ENCODE measurements at places on chromosomes 3 and 15. TPM values are rescaled to one million over a fixed set of nuclear protein-coding genes. Genes with fewer than 3 reads are reported as not detected.

DNA sequence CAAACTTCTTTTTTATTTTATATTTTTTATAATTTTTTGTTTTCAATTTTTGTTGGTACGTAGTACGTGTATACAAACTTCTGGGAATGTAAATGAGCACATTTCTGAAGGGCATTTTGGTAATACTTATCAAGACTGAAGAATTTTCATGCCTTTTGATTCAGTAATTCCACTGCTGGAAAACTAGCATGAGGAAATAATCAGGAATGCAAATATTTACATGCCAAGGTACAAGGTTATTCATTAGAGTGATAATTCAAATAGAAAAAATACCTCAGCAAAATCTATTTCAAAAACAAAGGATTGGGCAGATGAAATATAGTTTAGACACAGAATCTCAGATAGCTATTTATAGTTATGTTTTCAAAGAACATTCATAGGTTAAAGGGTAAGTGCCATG lies 128.7 kb downstream of the DMXL2 start:
- no peaks in the 10 kb centered on the region for H3K36me3 ChIP-seq
- no peak for DNase-seq

DNA sequence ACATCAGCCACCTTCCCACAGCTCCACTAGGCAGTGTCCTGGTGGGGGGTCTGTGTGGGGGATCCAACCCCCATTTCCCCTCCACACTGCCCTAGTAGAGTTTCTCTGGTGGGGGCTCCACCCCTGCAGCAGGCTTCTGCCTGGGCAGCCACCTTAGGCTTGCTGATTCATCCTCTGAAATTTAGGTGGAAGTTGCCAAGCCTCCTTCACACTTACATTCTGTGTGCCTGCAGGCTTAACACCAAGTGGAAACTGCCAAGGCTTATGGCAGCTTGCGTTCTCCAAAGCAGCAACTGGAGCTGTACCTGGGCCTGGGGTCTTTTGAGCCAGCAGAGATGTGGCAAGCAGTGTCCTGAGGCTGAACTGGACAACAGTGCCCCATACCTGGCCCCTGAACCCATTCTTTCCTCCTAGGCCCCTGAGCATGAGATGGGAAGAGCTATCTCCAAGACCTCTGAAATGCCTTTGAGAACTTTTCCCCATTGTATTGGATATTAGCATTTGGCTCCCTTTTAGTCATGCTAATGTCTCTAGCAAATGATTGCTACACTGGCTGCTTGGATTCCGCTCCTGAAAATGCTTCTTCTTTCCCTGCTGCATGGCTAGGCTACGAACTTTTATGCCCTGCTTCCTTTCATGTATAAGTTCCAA lies 32.5 kb downstream of the CPN2 start:
- H3K4me1 ChIP-seq = peaks cover 5% of the 10 kb centered on the region
- H3K27me3 ChIP-seq = no peaks in the 10 kb centered on the region
- no peaks in the 10 kb centered on the region for H3K36me3 ChIP-seq
- H3K4me3 ChIP-seq = no peak overlapping the region
- H3K27ac ChIP-seq = no peak overlapping the region

- no peaks in the 10 kb centered on the region for H3K4me1 ChIP-seq
- H3K4me3 ChIP-seq = no peak overlapping the region
- DNase-seq = no peak
- H3K27me3 ChIP-seq = no peaks in the 10 kb centered on the region
- no peak overlapping the region for H3K27ac ChIP-seq
Observed at GRCh38 chr3:81581966-81582599, 179.4 kb downstream of the GBE1 start.

DNA sequence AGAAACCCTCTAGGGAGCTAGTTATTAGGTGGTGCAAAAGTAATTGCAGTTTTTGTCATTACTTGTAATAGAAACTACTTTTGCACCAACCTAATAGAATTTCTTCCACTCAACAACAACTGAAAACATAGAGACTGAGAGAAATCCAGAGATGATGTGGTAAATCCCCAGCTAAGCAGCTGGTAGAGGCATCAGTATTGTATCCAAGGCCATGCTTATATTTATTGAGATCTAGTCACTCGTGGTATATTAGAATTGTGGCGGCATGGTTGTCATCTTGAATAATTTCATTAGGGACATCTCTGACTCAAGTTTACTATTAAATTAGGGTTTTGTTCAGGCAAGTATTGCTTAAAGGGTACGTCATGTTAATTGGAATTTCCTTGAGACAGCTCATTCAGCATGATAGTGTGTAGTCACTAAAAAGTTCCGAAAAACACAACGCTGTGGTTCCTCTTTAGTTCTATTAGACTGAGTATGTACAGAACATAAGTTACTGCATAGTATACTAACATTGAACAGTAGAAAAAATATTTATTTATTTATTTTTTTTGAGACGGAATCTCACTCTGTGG lies 35.3 kb downstream of the PAK2 start:
- H3K4me3 ChIP-seq = no peak overlapping the region
- no peaks in the 10 kb centered on the region for H3K36me3 ChIP-seq
- no peaks in the 10 kb centered on the region for H3K27me3 ChIP-seq
- no peak for DNase-seq

GRCh38 chr15:90857337-90857736 lies 11.1 kb upstream of the FURIN start:
- H3K4me3 ChIP-seq = no peak overlapping the region
- H3K4me1 ChIP-seq = no peaks in the 10 kb centered on the region
- H3K27ac ChIP-seq = no peak overlapping the region
- no peaks in the 10 kb centered on the region for H3K27me3 ChIP-seq
- no peak for DNase-seq

Gene CD86
- 12.6 TPM for total RNA-seq

Gene ANKUB1
- total RNA-seq = not detected
